ENCODE measurements at places on chromosomes 4 and X.

DNA sequence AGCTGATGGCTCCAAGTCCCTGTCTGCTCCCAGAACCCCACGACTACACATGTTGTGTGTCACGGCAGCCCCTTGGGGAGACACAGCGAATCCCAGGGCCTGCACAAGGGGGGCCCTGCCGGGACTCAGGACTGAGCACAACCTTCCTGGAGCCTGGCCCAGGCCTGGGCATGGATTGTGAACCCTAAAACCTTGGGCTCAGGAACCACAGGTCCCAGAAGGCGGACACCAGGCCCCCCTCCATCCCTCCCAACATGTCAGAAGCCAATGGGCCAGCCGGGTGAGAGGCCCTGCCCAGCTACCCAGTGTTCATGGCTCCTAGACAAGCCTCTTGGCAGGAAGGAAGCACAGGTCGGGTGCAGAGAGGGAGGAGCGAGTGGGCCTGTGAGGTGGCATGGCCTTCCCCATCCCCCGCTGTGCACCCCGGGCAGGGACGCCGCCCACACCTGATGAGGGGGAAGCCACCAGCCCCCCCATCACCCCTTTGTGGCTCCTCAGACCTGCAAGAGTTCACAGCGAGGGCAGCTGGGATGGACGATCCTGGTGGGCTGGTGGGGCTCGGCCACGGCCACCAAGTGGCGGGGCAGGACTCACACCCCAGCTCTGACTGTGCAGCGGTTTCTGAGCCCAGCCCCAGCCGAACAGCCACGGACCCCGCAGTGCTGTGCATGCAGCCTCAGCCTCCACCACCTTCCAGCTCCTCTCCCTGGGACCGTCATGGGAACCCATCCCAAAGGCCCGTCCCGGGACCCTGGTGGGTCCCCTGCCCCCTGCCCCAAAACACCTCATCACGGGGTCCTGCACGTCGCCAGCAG is 3.7 kb downstream of the PDE6B start:
- no peak for DNase-seq

DNA sequence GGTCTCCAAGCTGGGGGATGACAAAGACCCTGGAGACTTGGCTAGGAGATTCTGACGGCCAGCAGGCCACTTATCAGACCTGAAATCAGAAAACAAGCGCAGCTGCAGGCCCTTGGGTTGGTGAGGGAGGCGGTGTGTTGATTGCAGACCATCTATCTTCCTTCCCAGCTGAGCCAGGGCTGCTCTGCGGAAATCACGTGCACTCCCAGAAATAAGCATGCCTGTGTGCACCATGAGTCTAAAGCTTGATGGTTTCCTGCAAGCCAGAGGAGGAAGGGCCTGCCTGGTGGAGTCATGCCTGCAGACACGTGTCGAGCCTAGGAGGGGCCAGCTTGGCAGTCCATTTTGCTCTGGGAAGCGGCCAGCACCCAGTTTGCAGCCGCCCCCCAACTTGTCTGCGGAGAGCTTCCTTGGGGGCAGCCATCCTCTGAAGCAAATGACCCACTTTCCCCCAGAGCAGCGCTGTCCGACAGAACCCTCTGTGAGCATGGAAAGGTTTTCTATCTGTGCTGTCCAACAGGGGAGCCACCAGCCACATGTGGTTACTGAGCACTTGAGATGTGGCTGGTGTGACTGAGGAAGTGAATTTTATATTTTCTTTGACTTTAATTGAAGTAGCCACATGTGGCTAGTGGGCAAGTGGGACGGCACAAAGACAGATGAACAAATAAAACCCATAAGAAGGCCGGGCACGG is 175.7 kb upstream of the BCOR start:
- no peak for DNase-seq

DNA sequence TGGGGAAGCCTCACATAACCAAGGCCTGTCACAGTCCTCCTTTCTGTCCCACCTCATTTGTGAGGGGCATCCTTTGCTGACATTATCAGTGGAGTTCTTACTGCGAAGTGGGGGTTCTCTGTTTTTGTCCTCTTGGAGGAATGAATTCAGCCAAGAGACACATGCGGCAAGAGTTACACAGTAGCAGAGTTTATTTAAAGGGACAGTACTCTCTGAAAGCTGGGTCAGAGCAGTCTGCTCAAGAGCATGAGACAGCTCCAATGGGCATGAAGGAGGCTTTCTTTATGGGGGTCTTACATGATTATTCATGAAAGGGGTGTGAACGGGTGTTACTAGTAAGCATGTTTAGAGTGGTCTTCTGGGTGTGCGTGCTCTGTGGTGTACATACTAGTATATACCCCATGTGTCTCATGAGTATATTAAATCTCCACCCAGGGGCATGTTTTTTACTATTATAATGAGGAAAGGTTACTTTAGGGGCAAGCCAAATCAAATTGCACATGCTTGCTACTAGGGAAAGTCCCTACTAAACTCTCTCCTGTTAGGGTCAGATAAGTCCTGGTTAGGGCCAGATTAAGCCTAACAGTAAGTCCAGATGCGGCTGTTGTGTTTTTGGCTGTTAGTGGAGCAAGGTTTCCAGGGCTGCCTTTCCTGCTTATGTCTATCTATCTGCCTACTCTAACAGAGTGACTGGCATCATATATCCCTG is 19.8 kb upstream of the LGI2 start:
- no peak for DNase-seq

DNA sequence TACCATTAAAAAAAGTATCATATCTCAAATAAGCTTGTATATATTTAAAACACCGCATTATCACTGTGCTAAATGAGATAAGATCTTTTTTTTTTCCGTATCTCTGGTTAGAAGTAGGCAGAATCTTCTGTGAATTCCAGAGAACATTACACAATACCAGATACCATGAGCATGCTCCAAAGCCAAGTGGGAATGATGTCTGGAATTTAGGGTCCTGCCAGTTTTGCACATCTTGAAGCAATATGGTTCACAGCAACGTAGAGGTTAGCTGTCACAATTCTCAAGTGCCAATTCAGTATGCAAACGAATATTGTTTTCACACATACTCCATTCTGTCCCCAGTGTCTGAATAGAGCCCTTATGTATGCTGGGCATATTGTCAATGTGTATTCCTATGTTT is 127.5 kb upstream of the NEIL3 start:
- no peak for DNase-seq

DNA sequence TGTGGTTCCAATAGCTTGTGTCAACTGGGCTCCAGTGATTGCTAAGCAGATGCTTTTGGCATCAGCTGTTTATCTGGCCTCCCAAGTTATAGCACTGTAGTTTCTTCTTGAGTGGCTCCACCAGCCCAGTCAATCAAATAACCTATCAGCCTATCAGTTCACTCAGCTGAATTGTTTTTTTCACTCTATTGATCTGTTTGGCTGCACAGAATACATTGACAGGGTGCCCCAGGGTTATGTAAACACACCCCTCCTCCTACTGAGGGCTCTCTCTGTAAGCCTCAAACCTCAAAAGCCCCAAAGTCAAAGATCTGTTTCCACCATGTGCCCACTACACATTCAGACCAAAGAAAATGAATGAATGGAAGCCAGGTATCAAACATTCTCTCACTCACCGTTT is 214.0 kb downstream of the HS6ST2 start:
- DNase-seq = no peak

DNA sequence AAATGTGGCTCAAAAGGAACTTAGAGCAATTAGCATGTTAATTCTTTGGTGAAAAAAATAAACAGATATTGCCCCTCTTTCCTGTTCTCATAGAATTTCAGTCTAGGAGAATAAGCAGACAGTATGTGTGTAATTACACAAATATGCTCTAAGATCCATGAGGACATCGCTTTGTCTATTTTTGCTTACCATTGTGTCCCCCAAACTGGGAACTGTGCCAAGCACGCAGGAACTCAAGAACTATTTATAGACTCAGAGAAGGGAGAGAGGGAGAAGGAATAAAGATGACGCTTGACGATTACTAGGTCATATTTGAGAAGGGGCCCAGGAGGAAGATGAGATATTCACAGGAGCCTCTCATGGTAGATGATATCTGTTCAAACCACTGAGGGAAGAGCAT is 692.6 kb downstream of the RAB28 start:
- peak; percentile 16 for DNase-seq

GRCh38 chrX:41875142-41875541 is 48.2 kb downstream of the CASK start:
- DNase-seq = no peak

- DNase-seq = no peak
Measured at GRCh38 chr4:79923281-79923680, 149.7 kb downstream of the ANTXR2 start.

DNA sequence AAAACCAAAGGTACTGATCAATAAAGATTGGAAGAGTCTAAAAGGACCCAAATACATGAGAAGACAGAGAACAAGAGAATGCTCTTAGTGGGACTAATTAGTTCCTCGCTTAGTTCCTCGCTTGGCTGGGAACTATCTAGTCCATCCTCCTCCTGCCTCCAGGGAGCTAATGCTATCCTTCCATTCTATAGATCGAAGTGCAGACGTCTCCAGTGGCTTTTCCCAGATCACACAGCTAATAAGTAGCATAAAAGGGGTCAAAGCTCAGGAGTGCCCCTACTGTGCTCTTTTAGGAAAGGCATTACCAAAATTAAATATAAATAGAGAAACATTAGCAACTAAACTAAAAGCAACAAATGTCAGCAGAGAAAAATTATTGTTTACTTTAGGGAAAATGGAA is 42.3 kb upstream of the PPARGC1A start:
- DNase-seq = no peak

DNA sequence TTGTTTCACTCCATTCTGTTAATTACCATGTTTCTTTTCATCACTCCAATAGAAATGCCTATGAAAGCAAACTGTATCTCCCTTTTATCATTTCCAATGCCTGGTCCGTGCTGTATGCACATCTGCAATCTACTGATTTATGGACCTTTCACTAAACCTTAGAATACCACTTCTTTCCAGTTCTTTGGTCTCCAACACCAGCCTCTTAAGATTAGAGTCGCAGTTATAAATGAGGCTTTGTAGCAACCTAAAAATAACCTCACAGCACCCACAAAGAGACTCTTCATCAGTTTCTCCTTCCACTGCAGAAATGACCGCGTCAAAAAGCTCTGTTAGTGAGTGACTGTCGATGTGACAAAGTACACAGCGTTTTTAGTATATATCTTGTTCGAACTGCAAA is 282.6 kb downstream of the ADGRA3 start:
- no peak for DNase-seq

DNA sequence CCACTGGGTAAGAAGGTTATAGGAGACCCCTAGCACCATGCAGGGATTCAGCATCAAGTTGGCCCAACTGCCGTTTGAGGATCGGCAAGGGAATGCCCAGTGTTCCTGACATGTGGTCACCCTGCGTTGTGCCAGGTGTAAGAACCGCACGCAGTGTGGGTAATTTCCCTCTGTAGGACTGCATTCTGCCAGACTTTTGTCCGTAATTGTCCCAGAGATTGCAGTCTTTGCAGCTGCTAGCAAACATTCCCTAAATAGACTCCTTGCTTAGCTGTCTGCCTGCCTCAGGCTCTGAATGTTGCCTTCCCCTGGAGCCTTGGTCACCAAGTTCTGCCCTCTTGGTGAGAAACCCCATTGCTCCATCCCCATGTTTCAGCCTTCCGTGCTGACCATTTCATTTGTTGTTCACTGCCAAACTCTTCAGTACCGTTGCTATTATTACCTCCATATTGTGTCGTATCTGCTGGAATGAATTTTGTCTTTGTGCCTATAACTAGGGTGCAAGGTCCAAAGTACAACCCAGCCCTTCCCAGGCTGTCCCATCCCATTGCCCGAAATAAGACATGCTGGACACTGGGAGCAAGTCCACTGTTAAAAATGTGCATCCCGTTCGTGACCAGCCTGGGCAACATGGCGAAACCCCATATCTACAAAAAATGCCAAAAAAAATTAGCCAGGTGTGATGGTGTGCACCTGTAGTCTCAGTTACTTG is 53.8 kb upstream of the USP9X start:
- DNase-seq = no peak

DNA sequence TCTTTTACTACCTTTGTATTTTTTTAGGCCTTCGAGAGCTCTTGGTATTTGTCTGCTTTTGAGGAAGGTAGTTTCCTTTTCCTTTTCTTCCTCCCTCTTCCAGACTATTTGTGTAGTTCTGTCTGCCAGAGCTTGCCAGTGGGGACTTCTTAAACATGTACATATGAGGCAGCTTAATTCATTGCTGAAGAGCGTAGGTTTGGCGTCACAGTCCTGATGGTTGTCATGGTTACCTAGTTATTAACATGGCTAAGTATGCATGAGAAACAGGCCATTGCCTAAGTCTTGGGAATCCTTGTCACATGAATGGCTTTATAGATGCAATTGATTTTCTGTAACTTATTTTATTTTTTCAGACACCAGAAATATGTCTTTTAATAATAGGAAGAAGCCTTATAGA is 48.5 kb upstream of the ARMCX2 start:
- DNase-seq = no peak

- DNase-seq = peak; percentile 24
Measured at GRCh38 chr4:40840985-40841571, 91.3 kb downstream of the NSUN7 start.

GRCh38 chr4:10403633-10404445 is 53.4 kb downstream of the ZNF518B start:
- DNase-seq = peak; percentile 9

- no peak for DNase-seq
Measured at GRCh38 chrX:68669871-68670270, 22.4 kb downstream of the STARD8 start.

DNA sequence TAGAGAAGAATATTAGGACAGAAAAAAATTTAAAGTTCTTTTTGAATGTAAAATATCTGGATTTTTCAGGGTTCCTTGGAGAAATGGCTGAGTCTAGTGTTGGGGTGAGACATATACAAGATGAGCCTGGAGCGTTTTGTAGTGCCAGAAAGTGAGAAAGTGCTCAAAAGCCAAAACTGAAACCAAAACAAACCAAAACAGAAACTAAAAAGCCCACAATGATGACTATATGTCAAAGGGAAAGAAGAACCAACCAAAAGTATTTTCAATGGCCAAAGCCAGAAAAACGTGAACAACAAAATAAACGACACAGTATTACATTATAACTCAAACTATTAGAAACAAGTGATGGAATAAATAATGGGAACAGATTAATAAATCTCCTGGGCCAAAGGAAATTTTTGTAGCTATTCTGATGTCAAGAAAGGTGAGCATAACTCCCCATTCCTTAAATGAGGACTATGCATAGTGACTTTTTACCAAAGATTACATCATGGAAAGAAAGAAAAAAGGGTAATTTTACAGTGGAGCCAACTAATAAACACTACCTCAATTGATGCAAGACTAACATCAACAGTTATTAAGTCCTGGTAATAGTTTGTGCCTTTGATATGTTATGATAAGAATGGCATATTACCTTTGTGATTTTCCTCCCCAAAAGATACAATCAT is 1137.6 kb downstream of the C4orf33 start:
- DNase-seq = no peak

DNA sequence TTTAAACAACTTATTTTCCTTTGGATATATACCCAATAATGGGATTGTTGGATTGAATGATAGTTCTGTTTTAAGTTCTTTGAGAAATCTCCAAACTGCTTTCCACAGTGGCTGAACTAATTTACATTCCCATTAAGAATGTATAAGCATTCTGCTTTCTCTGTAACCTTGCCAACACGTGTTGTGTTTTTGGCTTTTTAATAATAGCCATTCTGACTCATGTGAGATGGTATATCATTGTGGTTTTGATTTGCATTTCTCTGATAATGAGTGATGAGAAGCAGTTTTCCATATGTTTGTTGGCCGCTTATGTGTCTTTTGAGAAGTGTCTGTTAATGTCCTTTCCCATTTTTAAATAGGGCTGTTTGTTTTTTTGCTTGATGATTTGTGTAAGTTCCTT is 155.6 kb upstream of the PITX2 start:
- no peak for DNase-seq

- DNase-seq = no peak
Measured at GRCh38 chrX:42497356-42497755, 280.6 kb downstream of the PPP1R2C start.

- DNase-seq = no peak
Measured at GRCh38 chr4:189613207-189613606, 327.5 kb upstream of the FRG1 start.

Measured in NCI-H748 treated with DMSO at 0.1 percent for 48 hours (cell line).